ENCODE measurements at places on chromosomes 5 and 9.

DNA sequence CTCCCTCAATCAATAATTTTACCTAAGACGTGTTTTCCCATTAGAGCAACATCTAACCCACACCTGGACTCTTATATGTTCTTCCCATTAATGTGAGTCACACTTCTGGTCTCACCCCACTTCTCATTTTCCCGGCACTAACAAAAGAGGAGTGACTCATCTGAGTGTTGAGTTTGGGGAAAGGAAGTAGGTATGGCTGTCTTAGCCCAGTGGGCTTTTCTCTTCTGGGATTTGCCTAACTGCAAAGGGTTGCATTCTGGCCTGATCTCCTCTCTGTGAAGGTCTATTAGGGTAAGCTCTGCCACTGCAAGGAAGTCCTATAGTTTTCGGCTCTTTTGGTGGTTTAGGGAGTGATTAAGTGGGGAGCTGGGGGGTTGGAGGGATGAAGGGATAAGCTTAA, 195.6 kb downstream of the KIAA0825 start:
- DNase-seq, result no peak

- DNase-seq, result no peak
Observed at GRCh38 chr5:135465391-135466122, 13.4 kb upstream of the TIFAB start.

- DNase-seq, result peak; percentile 40
Observed at GRCh38 chr5:176530983-176531901, 6.0 kb downstream of the RNF44 start.

DNA sequence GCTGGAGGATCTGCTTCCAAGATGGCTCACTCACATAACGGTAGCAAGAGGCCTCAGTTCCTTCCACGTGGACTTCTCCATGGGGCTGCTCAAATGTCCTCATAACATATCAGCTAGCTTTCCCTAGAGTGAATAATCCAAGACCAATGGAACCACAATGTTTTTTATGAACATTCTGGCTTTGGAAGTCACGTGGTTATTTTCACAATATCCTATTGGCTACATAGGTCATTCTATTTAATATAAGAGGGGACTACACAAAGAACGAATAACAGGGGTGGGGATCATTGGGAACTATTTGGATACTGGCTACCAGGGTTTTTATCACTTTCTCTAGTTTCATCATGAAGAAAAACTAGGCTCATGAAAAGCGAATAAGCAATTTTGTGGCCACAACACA, 81.4 kb downstream of the ZNF622 start:
- no peak for DNase-seq

DNA sequence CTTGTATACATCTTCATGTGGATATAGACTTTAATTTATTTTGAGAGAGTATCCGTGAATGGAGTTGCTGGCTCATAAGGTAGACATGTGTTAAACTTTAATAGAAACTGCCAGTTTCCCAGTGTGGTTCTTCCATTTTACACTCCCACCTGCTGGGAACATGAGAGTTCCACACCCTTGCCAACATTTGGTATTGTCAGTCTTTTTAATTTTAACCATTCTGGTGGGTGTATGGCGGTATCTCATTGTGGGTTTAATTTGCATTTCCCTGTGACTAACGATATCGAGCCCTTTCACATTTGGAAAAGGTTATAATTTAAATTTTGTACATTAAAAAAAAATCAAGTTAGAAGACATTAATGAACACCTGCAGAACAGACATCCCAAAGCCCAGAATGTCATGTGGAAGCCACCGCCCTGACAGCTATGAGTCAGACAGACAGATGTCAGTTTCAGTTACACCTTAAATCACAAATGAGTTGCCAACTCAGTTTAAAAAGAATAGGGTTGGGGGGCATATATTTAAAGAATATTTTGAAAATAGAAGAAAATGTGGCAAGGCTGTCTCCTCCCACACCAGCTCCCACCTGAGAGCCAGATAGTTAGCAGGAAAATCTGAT, 36.9 kb downstream of the ANKRD33B start:
- peak; percentile 35 for DNase-seq

DNA sequence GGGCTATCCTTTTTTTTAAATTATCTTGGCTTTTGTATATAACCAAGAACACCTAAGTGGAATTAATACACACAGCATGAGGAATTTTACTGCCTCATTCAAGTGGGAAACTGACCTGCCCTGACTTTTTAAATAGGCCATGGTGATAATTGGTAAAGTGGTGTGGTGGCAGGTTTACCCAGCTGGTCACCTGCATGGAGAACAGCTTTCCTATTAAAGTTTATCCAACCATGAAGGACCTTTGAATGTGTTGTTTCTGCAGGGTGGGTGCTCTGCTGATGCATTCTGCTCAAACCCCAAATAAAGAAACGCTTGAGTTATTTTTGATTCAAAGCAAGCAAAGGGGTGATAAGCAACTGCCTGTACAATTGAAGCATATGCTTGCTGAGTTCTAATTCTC, 261.0 kb upstream of the GRIN3A start:
- peak; percentile 60 for DNase-seq

DNA sequence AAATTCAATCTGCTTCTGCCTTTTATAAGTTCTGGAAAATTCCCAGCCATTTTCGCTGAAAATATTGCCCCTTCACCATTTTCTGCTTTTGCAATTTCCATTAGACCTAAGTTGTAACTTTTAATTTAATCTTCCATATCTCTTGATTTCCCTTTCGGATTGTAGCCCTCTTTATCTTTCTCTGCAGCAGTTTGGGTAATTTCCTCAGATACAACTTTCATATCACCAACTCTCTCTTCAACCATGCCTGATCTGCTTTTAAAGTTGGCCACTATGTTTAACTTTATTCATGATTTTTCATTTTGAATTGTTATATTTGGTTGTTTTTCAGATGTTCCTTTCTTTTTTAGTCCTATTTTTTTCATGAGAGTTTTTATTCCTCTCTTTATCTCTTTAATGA, 157.0 kb upstream of the VLDLR start:
- DNase-seq, result no peak

- DNase-seq, result no peak
Observed at GRCh38 chr5:1201327-1202025, at the start of gene SLC6A19. Gene SLC6A19, plus strand, starts transcription at chr5:1201595. Its CDS starts 56 bp downstream, at chr5:1201651.

DNA sequence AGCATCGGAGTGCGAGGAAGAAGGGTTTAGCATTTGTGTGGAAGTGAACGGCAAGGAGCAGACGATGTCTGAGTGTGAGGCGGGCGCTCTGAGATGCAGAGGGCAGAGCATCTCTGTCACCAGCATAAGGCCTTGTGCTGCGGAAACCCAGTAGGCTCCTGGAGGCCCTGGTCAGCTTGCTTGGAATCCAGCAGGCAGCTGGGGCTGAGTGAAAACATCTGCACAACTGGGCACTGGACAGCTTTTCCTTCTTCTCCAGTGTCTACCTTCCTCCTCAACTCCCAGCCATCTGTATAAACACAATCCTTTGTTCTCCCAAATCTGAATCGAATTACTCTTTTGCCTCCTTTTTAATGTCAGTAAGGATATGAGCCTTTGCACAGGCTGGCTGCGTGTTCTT, 72.1 kb downstream of the C7 start:
- no peak for DNase-seq

DNA sequence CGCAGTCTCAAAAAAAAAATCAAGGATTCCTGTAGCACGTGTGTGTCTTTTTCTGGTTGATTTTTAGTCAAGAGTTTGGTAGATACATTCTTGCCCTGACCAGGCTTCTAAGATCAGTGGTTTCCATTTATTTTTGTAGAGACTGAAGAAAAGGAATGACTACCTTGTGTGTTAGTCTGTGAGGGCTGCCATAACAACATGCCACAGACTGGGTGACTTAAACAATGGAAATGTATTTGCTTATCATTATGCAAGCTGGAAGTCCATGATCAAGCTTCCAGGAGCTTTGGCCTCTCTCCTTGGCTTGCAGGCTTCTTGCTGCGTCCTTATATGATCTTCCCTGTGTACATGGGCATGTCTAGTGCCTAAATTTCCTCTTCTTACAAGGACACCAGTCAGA, 127.0 kb downstream of the CCDC192 start:
- no peak for DNase-seq

- no peak for DNase-seq
Observed at GRCh38 chr9:27499451-27499850, 24.6 kb upstream of the IFNK start.

DNA sequence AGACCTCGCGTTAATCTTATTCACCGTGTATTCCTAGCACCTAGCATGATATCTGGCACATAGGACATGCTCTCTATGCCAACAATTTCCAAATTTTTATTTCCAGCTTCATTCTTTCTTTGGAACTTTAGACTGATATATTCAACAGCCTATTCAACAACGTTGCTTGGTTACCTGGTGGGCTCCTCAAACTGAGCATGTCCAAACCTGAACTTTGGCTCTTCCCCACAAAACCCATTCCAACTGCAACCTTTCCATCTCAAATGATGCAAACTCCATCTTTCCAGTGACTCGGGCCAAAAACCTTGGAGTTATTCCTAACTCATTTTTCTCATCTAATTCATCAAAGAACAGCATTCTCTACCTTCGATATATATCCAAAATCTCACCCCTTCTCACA, 525.2 kb downstream of the AGTPBP1 start:
- DNase-seq, result no peak

GRCh38 chr5:176712546-176713304, 65.4 kb downstream of the TSPAN17 start:
- DNase-seq, result no peak

GRCh38 chr9:135019224-135019623, 68.2 kb upstream of the OLFM1 start:
- no peak for DNase-seq

- no peak for DNase-seq
Observed at GRCh38 chr9:126700296-126700695, 86.6 kb downstream of the LMX1B start.

- no peak for DNase-seq
Observed at GRCh38 chr5:81400375-81400774, 6.4 kb upstream of the ACOT12 start.

DNA sequence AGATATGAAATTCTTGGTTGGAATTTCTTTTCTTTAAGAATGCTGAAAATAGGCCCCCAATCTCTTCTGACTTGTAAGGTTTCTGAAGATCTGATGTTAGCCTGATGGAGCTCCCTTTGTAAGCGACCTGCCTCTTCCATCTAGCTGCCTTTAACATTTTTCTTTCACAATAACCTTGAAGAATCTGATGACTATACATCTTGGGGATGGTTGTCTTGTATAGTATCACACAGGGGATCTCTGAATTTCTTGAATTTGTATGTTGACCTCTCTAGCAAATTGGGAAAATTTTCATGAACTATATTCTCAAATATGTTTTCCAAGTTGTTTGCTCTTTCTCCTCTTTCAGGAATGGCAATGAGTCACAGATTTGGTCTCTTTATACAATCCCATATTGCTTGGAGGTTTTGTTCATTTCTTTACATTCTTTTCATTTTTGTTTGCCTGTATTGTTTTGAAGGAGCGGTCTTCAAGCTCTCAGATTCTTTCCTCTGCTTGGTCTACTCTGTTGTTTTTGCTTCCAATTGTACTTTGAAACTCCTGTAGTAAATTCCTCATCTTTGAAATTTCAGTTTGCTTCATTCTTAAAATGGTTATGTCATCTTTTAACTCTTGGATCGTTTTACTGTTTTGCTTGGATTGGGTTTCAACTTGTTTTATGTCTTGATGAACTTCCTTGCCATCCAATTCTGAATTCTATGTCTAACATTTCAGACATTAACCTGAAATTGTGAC, 245.2 kb upstream of the TARS1 start:
- DNase-seq, result no peak

- peak; percentile 20 for DNase-seq
Observed at GRCh38 chr5:84274585-84275468, 109.9 kb downstream of the EDIL3 start.

- no peak for DNase-seq
Observed at GRCh38 chr5:149863176-149863575, 81.4 kb downstream of the PDE6A start.

DNA sequence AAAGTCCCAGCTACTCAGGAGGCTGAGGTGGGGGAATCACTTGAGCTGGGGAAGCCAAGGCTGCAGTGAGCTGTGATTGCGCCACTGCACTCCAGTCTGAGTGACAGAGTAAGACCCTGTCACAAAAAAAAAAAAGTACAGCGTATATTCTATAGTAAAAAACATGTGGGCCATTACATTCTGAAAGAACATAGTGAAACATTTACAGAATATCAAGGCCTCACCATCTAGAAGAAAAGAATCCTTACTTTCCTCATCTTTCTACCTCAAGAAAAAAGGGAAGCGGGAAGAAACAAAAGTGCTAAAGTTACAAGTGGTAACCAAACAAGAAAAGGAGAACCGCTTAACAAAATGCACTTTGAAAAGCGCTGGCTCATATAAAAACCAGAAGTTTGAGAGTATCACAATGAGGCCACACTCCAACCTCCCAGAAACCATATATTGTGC, 5.7 kb upstream of the SYK start:
- no peak for DNase-seq

DNA sequence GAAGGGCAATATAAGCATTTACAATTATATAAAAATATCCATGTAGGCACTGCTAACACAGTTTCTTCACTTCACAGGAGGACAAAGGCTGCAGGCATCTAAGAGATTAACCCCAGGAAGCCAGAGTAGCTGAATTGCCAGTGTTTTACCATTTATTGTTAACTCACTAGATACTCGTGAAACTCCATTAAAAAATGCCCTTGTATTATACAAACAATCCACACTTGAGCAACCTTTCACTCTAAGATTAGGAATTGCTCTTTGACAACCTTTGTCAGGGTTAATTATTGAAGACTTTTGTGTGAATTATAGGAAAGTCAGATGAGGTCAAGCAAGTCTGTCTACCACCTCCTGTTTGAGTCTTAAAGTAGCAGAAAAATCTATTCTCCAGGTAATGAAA, 317.8 kb downstream of the ADGRV1 start:
- DNase-seq, result no peak

DNA sequence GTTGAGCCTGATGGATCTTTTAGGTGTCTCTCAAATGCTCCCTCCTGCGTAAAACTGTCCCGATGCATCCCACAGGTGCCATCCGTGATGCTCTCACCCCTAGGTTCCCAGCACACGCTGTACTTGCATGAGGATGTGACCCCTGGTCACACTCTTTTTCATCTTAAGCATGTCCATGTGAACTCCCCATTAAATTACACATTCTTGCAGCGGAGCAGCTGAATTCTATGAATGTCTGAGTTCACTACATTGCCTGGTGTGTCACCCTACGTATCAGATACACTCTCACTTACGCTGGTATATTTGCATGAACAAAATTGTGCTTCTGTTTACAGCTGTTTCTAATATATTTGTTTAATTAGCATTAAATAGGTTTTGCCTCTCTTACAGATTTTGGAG, 105.3 kb upstream of the RETREG1 start:
- DNase-seq, result no peak

Measured in NCI-H1694 (cell line).